Spleen (tissue), 13 donors: ENCODE measurements at places on chromosomes 12 and 14.

- no peak for DNase-seq
Observed at GRCh38 chr14:28612414-28612813, 154.2 kb upstream of the FOXG1 start.

GRCh38 chr12:95169368-95169767 is 47.9 kb downstream of the FGD6 start:
- no peak for DNase-seq

- no peak for DNase-seq
Observed at GRCh38 chr12:64080319-64081007, 141.6 kb downstream of the KICS2 start.

GRCh38 chr14:30389134-30389876 is 169.7 kb upstream of the G2E3 start:
- DNase-seq, result no peak

DNA sequence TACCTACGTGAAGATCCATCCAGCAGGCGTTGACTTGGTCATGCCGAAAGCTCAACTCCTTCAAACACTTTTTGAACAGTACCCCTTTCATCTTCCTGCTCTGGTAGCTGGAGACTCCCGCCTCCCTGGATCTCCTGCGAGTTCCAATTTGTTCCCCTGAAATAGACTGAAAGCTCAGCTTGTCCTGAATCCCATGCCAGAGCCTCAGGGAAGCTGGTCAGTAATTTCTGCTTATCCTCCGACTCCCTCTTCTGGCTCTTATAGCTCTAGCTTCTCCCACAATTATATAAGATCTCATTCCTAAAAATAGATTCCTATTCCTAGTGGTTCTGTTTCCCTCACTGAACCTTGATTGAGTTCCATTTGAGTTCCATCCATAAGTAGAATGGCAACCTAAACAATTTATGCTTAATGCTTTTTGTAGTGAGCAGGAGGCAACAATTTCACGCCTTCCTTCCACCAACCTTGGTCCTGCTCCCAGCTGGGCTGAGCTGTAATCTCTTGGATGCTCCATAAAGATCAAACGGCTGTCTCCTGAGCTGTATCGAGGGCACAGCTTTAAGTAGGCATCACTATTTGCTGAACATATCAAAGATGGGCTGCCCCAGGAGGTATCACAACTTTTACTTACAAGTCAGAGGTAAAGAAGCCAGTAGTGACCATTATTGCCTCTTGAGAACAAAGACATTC is 8.0 kb upstream of the TMEM132C start:
- DNase-seq, result no peak

DNA sequence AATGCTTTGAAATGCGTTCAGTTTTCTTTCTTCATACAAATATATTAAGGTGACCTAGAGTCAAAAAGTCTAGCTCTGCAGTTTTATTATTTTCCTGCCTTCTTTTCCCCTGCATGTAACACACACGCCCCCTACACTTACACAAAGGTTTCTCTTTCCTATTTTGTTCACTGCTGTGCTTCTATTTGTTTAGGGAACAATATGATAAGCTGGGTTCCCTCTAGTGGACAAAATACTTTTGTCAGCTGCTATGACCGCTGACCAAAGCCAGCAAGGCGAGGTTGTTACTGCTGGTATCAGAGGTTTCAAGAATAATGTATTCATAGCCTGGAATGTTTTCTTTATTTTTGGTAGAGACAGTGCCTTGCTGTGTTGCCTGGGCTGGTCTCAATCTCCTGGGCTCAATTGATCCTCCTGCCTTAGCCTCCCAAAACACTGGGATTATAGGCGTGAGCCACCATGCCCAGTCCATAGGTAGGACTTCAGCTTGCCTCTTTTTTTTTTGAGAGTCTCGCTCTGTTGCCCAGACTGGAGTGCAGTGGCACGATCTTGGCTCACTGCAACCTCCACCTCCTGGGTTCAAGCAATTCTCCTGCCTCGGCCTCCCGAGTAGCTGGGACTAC is 33.4 kb downstream of the FNTB start:
- no peak for DNase-seq

DNA sequence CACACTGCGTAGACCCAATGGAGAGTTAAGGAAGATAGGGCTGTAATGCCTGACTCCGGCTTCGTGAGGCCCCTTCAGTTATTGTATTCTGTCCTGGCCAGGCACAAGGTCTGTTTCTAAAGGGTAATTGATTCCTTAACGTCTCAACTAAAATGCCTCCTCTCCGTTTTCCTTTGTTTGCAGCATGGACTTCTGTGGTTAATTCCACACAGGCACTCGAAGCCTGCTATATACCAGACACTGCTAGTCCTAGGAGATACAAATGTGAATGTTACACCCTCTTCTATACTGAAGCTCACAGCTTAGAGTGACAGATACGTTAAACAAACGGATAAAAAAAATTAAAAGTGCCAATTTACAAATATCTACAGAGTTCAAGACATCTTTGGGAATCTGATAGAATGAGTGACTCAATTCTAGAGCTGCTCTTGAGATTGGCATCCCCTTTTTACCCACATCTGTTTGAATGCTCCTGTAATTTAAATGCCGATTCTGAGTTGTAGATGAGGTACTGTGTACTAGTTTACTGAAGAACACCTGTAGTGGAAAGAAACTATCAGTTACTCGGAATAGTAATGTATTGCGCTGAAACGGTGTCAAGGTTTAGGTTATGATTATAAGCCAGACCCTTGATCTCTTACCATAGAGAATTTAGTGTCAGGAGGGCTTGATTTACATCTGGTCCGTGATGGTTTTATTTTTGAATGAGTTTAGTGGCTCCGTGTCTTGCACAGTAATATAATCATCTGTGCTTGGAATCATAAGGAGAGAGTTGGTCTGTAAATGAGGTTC is 784 bp downstream of the PSMA6 start:
- no peak for DNase-seq

DNA sequence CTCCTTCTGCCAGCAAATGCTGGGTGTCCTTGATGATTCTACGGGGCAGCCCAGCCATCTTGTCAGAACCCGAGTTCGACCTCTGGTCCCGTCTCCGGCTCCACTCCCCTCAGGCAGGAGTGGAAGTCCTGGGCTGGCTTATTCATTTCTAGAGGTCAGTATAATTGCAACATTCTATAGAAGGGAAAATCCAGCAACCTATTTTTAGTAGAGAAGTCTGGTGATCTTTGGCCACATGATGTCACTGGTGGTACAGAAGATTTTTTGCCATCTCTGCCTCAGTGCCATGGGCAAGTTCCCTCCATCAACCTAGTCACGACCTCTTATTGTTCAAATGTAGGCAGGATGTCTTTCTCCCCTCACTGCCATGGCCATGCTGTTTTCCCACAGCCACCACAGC is 22.4 kb downstream of the OR10G2 start:
- no peak for DNase-seq

- no peak for DNase-seq
Observed at GRCh38 chr12:15679151-15679550, 110.0 kb downstream of the EPS8 start.
